ENCODE measurements at places on chromosomes 2 and 18. TPM values are rescaled to one million over a fixed set of nuclear protein-coding genes. Genes with fewer than 3 reads are reported as not detected.

DNA sequence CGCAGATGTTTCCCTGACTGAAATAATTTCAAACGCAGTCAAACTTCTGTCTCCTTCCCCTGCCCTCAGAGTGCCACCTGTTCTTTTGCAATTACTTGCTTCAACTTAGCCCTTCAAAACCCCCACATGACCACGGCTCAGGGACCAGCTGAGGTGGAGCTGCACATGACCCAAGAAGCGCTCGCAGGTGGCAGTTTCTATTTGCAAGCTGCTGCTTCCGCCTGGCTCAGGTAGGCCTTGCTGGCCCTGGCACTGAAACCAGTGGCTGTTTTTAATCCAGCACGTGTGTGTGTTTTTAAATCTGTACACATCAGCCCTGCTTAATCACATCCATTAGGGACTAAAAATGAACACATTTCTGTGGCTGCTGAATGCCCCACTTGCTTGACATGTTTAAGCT is 95.3 kb downstream of the CCDC93 start:
- no peak for DNase-seq

- peak; percentile 77 for DNase-seq
These were observed 63.9 kb upstream of the TUBA3E start for GRCh38 chr2:130261970-130262760.

DNA sequence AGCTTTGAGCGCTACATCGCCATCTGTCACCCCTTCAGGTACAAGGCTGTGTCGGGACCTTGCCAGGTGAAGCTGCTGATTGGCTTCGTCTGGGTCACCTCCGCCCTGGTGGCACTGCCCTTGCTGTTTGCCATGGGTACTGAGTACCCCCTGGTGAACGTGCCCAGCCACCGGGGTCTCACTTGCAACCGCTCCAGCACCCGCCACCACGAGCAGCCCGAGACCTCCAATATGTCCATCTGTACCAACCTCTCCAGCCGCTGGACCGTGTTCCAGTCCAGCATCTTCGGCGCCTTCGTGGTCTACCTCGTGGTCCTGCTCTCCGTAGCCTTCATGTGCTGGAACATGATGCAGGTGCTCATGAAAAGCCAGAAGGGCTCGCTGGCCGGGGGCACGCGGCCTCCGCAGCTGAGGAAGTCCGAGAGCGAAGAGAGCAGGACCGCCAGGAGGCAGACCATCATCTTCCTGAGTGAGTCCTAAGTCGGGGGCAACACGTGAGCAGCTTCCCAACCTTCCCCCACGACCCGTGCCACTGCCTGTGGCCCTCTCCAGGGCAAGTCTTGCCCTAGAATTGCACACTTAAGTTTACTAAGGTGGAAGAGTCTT is 928 bp downstream of the GPR39 start:
- DNase-seq = no peak

The LRP1B gene
- total RNA-seq = not detected

GRCh38 chr2:182907081-182907830 is 40.8 kb upstream of the FRZB start:
- DNase-seq = no peak

DNA sequence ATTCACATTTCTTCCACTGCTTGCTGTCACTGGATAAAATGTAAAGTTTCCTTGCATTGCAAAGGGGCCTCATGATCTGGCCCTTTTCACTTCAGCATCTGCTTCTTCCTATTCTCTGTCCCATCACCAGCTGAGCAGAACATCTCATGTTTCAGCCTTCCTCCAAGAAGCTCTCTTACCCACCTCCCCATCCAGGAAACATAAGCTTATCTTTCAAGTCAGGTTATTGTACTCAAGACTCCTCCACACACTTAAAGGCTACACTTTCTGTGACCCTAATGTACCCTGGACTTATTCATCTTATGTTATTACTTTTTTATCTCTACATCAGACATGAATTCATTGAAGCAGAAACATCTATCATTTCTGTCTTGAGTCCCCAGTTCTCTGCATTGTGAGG is 230.5 kb downstream of the PMAIP1 start:
- no peak for DNase-seq

The ADCYAP1 gene
- total RNA-seq = 0.10 TPM

DNA sequence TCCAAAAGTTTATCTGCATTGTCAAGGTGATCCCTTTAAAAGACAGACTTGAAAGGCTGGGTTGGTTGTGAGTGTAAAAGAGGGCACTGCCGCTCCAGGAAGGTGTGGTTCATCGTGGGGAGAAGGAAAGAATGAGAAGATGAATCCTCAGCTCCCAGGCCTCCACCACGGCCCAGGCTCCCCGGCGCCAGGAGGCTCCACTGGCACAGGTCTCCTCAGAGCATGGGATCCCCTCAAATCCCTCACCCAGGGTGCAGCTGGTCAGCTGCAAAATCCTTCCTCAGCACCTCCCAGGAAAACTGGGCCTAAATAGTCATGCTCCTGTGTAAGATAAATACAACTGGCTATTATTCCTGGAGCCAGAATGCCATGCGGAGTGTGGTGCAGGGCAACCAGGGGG is 221.1 kb downstream of the ZNF516 start:
- DNase-seq = no peak

The BUB1 gene
- 161 TPM for total RNA-seq

DNA sequence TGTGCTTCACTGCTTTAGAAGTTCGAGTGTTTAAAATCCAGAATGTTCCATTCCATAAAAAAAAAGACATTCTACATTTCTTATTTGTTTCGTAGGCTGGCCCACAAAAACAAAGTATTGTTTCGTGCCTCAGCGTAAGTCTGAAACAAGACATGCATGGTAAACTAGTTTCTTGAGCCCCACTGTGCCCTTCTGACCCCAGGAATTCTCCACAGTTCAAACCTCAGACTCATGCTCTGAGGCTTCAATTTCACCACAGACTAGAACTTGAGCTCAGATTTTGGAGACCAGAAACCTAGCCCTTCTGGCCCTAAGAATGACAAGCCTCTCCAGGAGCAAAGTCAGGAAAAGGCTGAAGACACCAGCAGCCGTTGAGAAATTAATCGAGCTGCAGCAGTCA is 151.5 kb downstream of the SLC8A1 start:
- DNase-seq = no peak

DNA sequence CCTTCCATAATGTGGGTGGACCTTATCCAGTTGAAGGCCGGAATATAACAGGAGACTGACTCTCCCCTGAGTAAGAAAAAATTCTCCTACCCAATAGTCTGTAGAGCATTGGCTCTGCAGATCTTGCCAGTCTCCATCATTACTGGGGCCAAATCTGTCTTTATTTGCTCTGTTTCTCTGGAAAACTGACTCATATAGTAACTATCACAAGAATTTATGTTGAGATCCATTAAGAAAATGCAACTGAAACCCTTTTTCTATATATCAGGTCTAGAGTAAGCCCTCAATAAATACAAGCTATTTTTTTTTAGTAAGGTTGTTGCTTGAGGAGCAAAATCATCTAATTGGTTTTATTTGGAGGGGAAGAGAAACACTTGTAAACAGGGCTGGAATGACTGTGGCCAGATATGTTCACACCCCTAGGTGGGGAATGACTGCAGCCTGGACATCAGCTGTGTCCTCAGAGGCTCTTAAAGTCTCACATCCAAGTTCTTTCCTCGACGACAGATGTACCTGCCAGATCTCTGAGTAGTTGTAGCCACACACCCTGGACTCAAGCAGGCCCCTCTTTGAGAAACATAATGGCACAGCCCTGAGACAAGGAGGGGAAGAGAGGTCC is 339.7 kb downstream of the TNS1 start:
- DNase-seq = no peak

DNA sequence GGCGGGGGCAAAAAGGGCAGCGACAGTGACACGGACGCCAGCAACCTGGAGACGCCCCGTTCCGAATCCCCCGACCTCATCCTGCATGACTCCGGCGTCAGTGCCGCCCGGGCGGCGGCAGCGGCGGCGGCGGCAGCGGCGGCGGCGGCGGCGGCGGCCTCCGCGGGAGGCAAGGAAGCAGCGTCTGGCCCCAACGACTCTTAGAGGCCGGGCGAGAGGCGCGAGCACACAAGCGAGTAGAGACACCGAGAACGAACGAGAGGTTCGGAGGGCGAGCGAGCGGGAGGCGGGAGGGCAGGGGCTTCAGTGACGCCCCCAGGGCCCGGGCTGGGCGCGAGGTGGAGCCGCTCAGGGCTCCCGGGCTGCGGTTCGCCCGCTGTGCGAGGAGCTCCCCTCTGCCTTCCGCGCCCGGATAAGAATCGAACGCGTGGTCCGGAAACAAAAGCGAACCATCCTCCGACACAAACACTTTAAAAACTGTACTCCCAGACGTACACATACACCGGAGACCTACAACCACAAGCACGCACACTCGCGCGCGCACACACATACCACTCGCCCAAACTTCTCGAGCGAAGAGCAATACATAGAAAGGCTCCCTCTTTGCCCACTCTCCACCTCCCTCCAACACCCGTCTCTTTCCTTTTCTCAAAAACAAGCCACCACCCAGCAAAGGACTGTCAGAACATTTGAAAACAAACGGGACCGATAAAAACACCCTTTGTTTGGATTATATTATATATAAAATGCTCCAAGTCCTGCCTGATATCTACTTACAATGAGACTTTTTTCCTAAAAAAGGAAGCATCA is 2.8 kb downstream of the SP9 start:
- peak; percentile 37 for DNase-seq

DNA sequence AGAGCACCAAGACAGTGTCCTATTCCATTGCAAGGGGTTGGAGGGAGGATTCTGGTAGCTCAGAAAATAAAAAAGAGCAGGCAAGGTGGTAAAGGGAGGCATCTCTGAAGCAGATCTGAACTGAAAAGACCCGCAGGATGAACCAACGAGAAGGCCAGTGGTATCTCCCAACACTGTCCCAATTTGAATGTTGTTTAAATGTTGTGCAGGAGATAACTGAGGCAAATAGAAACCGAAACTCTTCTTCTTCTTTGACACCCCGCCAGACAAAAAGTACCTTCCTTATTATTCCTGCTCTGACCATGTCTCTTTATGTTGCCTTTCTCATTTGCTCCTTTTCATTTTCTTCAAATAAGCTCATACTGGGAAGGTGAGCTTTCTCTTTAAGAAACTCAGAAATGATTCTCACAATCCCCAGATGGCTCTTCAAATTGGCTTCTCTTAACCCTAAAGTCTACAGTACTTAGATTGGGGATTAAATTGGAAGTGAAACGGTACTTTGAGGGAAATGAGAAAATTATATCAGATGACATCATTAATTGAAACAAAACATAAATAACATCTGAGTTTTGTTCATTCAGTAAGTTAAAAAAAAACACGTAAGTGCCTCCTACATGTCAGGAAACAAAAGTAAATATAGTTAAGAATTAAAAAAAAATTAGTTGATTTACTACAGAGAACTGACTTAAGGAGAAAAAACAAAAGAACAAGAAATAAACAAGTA is 143.6 kb downstream of the WDPCP start:
- no peak for DNase-seq

The AQP12A gene
- not detected for total RNA-seq

GRCh38 chr2:46696966-46697829 is 217.8 kb downstream of the TMEM247 start:
- no peak for DNase-seq

DNA sequence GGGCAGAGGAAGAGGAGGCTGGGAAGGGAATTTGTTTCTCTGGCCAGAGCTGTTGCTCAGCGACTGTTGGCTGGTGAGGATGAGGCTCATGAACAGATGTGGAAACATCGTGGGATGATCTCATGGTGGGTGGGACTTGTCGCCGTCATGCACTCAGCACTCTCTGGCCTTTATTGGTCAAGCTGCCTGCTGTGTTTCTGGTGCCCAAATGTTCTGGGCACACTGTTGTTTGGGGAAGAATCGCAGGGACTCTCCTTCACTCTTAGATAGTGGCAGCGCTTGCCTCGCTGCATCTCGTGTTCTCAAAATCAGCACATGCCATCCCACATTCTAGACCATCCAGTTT is 145.6 kb downstream of the AGAP1 start:
- peak; percentile 82 for DNase-seq

GRCh38 chr18:56907771-56908170 is 239.1 kb upstream of the BOD1L2 start:
- DNase-seq = no peak

Data from RPMI7951 (cell line).